Right forelimb (tissue), 1 donor: ENCODE measurements at places on chromosomes 13 and 19.

GRCh38 chr19:42403586-42403985 lies 13.5 kb upstream of the CNFN start:
- DNase-seq: no peak

GRCh38 chr19:15259907-15260306 lies 27.7 kb upstream of the EPHX3 start:
- no peak for DNase-seq

DNA sequence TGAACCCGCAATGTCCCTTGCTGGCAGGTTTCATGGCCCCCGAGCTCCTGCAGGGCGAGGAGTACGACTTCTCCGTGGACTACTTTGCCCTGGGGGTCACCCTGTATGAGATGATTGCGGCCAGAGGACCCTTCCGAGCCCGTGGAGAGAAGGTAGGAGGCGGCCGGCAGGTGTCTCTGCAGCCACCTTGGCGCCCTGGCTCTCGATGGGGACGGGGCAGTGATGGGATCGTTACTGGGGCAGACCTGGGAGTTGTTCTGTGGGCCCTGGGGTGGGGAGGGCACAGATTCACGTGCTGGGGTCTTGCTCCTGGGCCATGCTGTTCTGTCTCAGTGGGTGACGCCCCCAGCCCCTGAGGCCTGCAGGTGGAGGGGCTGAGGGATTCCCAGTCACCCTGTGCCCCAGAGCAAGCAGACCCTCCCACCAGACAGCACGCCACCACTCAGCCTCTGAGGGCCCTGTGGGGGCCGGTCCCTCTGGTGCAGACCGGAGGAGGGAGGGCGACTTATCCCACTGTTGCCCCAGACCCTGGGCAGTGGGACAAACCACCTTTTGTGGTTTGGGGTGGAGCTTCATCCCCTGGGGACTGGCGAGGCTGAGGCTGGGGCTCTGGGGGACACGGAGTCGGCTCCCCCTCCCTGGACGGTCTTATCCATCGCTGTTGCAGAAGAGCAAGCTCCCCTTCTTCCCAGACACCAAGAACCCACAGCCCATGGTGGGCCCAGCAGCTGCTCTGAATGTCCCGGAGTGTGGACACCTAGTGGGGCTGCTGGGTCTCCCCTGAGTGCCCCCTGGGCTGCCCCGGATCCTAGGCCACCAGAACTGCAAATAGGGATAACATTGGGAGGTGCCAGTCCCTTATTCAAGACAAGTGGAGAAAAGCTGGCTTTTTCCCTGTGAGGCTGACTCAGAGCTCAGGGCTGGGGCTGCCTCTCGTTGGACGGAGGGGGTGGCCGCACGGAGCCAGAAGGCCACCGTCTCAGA lies 27.5 kb upstream of the TMEM255B start:
- no peak for DNase-seq

DNA sequence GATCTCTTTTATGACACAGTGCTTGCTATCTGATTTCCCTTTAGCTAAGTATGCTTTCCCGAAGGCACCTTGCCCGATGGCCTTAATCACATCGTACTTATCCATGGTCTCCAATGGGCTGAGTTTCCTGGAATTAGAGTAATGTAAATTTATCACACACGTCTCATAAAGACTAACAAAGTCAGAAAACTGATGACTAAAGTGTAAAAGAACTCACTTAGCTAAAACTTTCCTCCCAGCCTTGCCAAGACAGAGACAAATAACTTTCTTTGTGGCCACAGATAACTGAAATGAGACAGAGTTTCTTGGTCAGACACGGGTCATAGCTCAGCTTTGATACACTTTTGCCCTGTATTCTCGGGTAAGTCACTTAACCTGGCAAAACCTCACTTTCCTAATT lies 1.5 kb downstream of the NEK5 start:
- DNase-seq: no peak

GRCh38 chr19:10975374-10976130 lies 14.7 kb downstream of the SMARCA4 start:
- peak; percentile 71 for DNase-seq

DNA sequence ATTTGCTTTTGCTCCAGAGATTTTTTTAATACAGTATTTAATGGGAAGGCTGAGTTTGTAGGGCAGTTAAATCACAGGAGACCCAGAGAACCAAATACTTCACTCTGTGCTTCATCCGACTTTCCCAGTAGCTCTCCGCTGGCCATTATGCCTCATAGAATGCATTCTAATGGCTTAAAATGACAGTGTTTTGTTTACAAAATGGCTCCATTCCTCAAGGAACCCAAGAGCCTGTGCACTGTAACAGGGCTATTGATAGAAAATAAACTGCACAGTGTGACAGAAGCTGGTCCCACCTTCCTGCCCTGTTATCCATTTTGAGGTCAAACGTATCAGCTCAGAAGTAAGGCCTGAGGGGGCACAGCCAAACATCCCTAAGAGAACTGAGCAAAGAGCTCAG lies 136.5 kb downstream of the RAP2A start:
- DNase-seq: no peak

GRCh38 chr19:7925171-7925851 lies 624 bp downstream of the CTXN1 start:
- DNase-seq: peak; percentile 85

DNA sequence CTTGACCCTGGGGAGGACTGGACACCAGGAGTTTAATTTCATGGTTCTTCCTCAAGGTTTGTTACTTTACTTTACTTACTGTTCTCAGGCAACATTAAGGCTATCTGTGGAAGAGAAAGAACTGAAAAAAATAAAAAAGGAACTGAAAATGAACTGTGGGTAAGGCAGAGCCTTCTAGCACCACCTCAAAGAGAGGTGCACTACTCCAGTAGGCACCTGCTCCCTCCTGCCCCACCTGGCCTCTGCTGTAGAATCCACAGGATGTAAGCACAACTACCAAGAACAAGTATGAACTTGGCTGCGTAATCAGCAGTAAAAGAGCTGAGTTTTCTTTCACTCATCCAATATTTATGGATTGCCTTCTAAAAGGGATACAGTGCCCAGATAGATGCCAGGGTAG lies 12.2 kb downstream of the ZNF112 start:
- DNase-seq: no peak
